ENCODE measurements at places on chromosomes 7 and 10.

- DNase-seq, result no peak
Measured at GRCh38 chr10:92395271-92395670, 104.3 kb downstream of the MARCHF5 start.

DNA sequence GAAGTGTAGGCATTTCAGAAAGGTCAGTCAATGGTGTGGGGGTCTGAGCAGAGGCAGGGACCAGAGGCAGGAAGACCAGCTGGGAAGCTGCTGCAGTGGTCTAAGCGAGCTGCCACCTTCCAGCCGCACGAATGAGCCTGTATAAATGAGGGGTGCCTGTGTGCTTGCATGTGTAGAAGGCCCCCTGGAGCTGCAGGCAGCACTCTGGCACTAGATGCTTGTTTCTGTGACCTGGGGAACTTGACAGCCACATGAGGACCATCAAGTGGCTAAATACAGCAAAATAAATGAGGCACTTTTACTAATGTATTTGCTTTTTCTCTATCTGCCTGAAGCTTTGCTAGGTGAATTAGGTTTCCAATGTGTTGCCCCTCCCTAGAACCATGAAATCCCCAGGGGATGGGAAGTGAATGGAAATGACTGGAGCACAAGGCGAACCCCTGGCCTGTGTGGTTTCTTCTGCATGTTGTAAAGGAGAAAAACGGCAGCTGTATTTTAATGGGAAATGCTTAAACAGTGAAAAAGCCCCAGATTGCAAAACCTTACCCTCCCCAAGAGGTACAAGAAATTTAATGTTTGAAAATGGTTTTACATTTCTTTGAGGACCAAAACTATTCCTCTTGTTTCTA lies 57.7 kb downstream of the PYROXD2 start:
- DNase-seq, result no peak

DNA sequence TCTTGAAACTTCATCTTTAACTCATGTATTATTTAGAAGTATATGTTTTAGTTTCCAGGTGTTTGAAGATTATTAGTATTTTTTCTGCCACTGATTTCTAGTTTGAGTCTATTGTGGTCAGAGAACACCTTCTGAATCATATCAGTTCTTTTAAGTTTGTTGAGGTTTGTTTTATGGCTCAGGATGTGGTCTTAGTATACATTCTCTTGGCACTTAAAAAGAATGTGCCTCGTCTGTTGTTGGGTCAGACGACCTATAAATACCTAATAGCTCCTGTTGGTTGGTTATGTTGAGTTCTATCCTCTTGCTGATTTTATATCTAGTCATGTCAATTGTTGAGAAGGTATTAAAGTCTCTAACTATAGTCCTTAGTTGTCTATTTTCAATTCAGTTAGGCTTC lies 15.9 kb downstream of the TDRD1 start:
- no peak for DNase-seq

DNA sequence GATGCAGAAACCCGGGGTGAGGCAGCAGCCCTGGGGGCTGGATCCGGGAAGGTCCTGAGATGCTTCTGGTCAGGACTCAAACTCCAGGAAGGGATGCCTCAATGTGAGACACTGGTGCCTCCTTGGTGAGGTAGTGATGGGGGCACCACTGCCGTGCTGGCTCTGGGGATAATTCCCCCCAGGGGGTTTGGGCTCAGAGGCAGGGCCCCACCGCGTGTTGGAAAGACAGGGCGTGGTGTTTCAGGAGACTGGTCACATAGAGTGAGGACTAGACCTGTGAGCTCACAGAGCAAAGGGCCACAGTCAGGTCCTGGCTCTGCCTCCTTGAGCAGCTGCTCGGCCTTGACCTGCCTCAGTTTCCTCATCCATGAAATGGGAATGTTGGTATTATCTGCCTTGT lies 361.9 kb downstream of the GLRX3 start:
- no peak for DNase-seq

- no peak for DNase-seq
Measured at GRCh38 chr10:35925493-35925892, 283.4 kb upstream of the FZD8 start.

- DNase-seq, result no peak
Measured at GRCh38 chr7:105800442-105800841, 76.0 kb downstream of the ATXN7L1 start.

DNA sequence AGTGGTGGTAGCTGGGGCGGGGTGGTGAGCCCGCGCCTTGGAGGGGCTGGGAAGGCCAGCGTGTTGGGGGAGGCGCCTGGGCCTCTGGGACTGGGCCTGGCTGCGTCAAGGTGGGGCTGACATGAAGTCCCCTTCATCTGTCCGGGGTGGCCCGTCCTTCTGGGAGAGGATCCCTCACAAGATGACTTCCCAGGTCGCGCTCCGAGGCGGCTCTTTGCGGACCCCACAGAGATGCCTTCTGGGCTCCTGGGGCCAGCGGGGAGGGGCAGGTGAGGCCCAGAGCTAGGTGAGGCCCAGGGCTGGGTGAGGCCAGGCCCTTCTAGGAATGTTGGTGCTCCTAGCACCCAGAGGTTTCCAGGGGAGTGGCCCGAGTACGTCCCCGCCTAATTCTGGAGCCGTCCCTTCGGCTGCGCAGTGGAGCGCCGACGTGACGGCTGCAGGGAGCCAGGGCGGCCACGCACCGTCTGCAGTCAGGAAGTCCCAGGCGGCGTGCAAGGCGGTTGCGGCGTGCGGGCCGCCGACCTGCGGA lies 58.2 kb upstream of the NUPR2 start:
- no peak for DNase-seq

- no peak for DNase-seq
Measured at GRCh38 chr7:153532326-153532725, 519.9 kb upstream of the DPP6 start.

DNA sequence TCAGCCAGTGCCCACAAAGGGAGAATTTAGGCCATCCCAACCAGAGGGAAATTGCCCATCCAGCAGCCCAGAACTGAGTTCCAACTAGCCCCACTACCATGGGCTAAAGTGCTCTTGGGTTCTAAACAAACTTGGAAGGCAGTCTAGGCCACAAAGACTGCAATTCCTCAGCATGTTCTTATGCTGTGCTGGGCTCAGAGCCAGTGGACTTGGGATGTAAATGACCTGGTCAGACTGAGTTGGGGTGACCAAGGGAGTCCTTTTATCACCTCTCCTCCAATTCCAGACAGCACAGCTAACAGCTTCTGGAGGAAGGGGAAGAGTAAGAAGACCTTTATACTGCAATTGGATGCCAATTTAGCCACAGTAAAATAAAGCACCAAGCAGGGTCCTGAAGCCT lies 607.2 kb upstream of the KCND2 start:
- DNase-seq, result no peak

- no peak for DNase-seq
Measured at GRCh38 chr10:20627087-20627486, 270.0 kb downstream of the NEBL start.

- no peak for DNase-seq
Measured at GRCh38 chr7:12524794-12525386, 45.6 kb upstream of the SCIN start.

DNA sequence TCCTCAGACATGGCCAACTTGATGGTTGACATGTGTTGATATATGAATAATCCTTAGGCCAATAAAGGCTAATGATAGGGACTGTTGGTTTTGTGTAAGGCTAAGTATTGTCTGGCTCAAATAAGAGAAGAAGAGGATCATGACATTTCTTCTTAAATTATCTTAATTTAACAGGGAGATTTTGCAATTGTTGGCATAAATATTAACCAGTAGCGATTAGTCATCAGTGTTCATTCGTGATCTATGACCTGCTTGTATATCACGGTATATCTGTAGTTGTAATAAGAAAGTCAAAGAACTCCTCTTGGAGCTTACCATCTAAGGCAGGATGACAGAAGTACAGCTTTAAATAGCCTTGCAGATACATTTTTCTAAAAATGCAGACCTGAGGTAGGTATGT lies 196.4 kb downstream of the CREB5 start:
- DNase-seq, result no peak

DNA sequence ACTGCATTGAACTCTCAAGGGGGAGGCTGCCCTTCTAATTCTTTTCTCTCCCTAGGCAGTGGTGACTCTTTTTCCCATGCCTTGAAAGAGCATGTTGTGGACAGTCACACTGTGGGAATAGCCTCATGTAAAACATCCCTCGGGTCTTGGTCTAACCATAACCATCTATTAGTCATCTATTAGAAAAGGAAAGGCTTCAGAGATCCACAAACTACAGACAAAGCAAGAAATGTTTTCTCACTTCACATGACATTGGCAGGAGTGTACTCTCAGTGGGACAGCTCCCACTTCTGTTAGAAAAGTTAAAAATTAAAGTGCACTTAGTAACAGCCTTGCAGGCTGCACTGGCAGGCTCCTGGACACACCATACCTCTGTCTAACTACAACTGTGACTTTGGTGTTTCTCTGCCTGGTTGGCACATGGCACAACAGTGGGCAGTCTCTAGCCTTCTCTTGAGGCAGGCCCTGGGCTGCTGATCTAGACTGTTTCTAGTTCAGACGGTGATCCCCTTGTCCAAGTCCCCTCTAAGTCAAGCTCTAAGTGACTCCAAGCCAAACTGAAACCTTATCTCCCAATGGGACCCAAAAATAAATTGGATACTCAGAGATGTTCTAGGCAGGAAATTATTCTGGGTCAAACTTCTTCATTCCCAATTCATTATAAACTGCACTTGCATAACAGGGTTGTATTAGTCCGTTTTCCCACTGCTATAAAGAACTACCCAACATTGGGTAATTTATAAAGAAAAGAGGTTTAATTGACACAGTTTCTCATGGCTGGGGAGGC lies 57.9 kb upstream of the ITGB1 start:
- DNase-seq, result no peak

DNA sequence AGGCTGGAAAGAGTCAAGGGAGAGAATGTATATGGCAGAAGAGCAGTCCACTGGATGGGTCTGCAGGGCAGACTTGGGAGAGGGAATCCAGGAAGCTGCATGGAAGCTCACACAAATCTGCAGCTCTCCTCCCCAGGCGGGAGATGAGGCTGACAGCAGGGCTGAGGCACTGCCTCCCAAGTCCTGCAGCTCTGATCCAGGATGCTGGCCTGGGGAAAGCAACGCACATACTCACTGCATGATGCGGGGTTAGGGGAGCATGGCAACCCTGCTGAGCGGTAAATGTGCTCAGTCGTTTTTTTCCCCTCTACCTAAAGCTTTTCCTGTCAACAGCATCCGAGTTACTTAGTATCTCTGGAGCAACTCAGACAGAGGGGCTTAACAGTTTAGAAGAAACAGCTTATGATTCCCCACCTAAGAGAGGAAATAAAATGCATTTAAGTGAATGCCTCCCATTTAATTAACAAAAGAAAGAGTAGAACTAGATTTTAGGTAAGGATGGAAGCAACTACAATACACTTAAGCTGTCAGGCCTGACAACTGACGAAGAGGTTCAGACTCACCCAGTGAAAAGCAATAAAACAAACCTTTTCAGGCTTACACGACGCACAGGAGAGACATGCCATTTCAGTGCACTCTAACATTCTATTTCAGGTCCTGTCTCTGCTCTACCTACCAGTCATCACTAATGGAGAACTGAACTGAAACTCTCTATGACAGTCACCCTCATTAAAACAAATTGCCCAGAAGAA lies 37.0 kb downstream of the CHCHD3 start:
- DNase-seq, result peak; percentile 24

DNA sequence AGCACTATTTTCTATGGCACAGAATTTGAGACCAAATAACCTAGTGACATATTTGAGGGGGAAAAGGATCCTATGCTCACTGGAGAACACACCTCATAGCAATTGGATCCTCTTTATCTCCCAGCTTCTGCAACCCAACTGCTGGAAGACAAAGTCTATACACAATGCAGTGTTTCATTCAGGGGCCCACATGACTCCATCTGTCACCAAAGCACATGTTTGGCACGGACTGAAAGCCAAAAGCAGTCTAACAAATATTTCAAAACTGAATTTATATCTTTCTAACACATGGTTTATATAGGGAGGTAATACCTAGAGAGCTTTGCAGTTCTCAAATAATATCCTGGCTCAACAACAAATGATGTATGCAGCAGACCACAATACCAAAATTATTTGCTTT lies 39.2 kb downstream of the ADAM12 start:
- no peak for DNase-seq

DNA sequence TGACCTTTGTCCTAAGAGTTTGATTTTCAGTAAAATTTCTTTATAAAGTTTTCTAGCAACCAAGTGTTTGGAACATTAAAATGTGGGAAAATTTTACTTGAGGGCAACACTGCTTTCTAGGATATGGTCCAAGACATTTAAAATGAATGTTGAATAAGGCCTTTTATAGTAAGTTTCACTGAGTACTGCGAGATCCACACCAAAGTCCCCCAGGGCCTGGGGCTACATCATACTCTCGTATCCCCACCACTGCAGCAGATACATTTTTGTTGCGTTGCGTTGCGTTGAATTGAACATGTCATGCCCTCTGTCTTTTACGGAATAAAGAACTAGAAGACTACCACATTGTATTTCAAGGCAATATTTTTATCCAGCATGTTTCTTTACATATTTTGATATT lies 44.5 kb downstream of the PRTFDC1 start:
- DNase-seq, result no peak

GRCh38 chr10:52082307-52082706 lies 231.8 kb upstream of the DKK1 start:
- DNase-seq, result no peak

DNA sequence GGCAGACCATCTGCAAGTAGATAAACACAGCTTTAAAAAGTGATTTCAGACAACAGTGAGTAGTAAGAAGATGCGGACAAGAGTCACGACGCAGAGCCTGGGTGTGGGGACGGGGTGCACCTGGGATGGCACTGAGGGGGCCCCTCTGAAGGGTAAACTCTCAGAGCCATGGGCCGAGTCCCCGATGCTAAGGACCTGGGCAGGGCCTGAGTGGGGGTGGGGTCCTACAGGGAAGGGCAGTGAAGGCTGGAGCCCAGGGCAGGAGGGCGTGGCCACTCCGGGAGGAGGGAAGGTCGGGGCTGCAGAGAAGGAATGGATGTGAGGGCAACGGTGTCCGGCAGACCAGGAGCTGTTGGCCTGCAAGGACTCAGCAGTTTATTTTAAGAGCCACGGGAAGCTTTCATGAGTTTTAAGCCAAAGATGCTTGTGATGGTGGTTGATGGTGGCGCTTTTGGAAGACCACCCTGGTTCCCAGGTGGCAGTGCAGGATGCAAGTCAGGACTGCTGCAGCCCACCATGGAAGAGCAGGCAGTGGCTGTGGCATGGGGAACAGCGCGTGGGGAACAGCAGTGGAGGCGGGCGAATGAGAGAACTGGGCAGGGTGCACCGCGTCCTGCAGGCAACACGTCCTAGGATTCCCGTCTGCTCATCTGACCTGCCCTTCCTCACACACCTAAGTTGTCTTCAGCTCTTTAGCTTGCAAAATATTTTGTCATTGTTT lies 296.8 kb downstream of the DNAJB6 start:
- DNase-seq, result no peak
